Cortex of kidney (tissue), 1 donor: ENCODE measurements at places on chromosomes 13 and 19.

DNA sequence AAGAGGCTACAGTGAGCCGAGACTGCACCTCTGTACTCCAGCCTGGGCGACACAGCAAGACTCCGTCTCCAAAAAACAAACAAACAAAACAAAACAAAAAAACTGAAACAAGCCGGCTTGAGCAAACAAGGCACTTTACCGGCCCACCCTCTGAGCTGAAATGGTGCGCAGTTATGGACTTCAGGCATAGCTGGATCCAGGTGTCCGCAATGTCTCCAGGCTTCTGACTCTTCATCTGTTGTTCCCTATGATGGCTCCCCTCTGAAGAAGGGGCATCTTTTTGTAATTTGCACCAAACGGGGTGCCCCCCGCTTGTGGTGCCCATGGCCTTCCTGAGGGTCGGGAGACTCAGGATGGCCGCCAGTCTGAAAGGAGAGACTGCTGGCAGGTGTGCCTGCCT is 6.2 kb downstream of the C2CD4C start:
- DNase-seq: no peak

DNA sequence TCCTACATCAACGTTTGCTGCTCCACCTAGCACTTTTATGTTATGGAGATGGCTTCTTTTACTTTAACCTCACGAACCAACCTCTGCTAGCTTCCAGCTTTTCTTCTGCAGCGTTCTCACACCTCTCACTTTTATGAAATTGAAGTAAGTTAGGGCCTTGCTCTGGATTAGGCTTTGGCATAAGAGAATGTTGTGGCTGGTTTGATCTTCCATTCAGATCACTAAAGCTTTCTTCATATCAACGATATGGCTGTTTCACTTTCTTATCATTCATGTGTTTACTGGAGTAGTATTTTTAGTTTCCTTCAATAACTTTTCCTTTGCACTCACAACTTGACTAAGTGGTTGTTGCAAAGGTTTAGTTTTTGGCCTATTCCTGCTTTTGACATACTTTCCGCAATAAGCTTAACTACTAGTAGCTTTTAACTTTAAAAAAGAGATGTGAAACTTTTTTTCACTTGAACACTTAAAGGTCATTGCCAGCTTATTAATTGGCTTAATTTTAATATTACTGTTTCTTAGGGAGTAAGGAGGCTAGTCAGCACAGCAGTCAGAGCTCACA is 60.0 kb upstream of the SPRY2 start:
- no peak for DNase-seq

GRCh38 chr13:94859278-94859691 is 146.9 kb upstream of the SOX21 start:
- no peak for DNase-seq

- DNase-seq: no peak
Observed at GRCh38 chr13:94173312-94173854, 306.1 kb downstream of the DCT start.

- DNase-seq: no peak
Observed at GRCh38 chr13:29830000-29830399, 20.4 kb downstream of the UBL3 start.

- DNase-seq: no peak
Observed at GRCh38 chr13:36770741-36771140, 48.3 kb upstream of the RFXAP start.

DNA sequence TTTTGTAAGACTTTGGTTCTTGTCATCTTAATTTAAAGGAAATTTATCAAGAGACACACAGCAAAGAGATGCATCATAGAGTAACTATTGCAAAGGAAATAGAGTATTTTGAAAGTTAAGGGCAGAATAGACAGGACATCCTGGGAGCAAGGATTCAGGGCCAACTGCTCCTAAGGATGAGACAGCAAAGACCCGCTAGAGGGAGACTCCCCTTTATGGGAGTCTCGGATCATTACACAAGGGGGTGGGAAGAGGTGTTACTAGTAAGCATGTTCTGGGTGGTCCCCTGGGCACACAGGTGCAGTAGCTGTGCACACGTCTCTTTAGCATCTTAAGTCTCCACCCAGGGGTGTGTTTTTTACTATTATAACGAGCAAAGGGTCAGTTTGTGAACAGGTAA is 9.6 kb downstream of the ZSCAN5C start:
- no peak for DNase-seq

DNA sequence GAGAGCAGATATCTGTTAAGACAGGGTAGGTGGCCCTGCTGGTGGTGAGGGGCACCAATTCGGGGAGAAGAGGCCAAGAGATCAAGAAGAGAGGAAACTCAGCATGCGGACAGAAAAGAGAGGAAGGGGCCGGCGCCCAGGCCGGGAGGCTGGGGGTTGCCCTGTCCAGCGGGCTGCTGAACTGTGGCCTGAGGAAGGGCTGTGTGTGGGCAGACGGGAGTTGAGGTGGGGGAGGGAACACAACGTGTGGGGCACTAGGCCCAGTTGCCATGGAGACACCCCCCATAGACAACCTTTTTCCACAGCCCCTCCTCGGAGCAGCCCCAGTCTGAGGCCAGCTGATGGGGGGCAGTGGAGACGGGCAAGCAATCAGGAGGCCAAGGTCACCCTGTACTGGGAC is 2.5 kb upstream of the CACNG8 start:
- DNase-seq: no peak

DNA sequence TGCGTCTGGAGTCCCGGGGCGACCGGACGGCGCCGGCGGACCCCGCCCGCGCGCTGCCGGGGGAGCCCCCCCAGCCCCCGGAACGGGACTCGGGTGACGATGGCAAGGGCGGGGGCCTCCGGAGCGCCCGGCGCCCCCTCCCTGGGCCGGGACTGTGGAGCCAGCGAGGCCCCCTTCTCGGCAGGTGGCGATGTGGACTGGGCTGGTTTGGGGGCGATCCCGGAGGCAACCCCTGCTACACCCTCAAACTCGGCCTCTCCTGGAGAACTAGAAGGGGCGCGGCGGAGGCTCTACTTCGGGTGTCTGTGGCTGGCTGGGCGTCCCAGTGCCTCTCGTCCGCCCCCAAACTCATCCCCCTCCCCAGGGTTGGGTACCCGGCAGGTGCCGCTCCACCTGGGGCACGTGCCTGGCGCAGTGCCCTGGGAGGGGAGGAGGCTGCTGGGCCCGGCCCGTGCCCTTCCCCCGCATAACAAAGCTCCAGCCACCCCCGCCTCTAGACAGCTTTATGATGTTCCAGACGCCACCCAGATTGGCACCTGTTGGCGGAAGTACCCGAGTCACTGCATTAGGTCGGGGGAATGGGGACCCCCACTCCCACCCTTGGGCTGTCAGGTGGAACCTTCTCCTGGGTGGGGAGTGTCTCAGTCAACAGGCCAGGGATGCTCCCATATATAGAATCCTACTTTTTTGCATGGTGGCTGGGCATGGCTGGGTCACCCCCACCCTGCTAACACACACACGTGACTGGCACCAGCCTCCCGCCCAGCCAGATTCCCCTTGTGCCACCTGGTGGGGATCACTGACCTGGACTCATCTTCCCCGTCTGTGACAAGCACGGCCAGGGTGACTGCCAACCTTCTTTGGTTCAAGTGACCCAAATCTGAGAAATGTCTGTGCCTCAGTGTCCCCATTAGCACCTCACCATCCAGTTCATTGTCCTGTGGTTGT is 722 bp downstream of the PKN1 start:
- no peak for DNase-seq

DNA sequence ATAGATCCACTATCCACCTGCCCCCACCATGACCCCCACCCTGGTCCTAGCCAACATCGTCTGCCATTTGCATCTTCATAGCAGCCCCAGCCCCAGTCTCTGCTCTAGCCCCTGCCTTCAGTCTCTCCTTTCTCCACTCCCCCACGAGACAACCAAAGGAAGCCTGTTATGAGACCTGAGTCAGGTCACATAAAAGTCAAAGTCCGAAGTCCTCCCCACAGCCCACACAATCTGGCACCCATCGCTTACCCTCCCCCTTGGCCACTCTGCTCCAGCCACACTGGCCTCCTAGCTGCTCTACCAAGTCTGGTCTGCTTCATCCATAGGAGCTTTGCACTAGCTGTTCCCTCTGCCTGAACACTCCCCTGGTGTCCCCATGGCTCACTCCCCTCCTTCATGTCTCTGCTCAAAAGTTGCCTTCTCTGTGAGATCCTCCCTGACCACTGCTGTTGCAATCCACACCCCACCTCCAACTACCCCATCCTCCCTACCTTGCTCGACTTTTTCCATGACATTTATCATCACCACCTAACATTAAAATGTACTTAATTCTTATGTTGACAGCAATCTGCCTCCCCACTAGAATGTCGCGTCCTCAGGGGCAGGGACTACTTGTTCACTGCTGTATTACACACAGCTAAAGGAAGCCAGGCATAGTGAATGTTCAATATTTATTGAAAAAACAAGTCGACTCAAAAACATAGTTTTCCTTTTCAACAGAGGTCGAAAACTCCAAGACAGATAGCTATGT is 1.2 kb upstream of the PLEKHG2 start:
- DNase-seq: no peak

DNA sequence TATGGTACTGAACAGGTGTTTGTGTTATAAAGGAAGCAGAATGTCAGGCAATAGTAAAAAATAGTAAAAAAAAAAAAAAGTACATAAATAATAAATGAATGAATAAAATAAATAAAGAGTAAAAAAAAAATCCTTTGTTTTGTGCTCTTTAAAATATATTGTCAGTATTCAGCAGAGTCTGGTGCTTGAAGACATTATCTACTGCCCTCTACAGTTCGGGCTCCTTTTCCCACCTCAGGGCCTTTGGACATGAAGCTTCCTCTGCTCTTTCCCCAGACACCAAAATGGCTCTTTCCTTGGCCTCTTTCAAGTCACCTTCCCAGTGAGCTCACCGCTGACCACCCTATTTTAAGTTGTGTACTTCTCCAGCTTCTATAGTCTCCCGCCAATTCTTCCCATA is 137.5 kb downstream of the TNFRSF19 start:
- no peak for DNase-seq

- DNase-seq: no peak
Observed at GRCh38 chr13:112752711-112753541, 63.1 kb downstream of the ATP11A start.
